Stimulated activated CD4-positive, alpha-beta T cell treated with anti-CD3 and anti-CD28 coated beads, Interleukin-12 subunit alpha, Interleukin-12 subunit beta, amount 100 ng/mL, for 48 hours (primary cell): ENCODE measurements at places on chromosomes 6 and 20.

- DNase-seq: no peak
Observed at GRCh38 chr6:142356884-142357225, 55.0 kb downstream of the ADGRG6 start.

DNA sequence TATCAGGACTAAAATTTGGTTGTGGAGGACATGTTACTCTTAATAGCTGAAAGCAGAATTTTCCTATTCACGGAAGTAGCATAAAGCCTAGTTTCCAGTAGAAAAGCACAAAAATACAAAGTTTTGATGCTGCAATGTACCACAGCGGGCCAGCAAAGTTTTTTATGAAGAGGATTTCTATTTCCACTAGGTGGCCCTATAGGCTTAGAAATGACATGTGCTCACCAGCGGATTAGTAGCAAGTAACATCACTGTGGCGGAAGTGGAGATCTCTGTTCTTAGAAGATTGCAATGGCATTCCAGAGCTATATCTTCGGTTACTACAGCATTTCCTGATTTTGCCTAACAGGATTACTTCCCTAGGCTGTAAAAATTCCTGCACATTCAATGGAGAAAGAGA, 1219.0 kb upstream of the EYS start:
- no peak for DNase-seq

DNA sequence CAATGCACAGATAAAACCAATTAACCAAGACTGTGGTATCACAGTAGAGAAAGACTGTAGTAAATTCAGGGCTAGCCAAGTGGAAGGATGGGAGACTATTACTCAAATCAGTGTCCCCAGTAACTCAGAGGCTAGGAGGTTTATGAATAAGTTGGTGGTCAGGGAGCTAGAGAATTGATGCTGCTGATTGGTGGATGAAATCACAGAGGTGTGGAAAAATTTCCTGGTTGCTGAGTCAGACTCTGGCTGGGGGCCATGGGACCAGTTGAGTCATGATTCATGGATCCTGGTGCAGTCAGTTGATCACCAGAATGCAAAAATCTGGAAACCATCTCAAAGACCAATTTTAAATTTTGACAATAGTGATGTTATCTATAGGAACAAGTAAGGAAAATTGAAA, 555.9 kb downstream of the C6orf118 start:
- DNase-seq: no peak

GRCh38 chr20:33909331-33909921, 84.3 kb upstream of the RALY start:
- DNase-seq: no peak

DNA sequence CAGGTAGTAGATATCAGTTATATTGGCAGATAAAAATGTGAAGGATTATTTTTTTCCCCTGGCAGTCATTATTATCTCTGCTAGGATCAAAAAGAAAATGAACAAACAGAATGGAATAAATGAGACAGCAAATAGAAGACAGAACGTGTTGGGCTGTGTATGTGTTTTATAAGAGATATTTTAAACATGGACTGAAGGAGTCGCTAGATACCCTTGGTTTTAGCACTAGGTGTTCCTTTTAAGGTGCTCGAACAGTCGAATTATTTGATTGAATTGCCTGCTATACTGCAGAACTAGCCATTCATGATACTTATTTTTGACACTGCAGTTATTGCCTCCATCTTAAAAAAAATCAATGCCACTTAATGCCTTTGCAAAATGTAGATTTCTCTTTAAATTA, 3.7 kb downstream of the GRIK2 start:
- DNase-seq: no peak

DNA sequence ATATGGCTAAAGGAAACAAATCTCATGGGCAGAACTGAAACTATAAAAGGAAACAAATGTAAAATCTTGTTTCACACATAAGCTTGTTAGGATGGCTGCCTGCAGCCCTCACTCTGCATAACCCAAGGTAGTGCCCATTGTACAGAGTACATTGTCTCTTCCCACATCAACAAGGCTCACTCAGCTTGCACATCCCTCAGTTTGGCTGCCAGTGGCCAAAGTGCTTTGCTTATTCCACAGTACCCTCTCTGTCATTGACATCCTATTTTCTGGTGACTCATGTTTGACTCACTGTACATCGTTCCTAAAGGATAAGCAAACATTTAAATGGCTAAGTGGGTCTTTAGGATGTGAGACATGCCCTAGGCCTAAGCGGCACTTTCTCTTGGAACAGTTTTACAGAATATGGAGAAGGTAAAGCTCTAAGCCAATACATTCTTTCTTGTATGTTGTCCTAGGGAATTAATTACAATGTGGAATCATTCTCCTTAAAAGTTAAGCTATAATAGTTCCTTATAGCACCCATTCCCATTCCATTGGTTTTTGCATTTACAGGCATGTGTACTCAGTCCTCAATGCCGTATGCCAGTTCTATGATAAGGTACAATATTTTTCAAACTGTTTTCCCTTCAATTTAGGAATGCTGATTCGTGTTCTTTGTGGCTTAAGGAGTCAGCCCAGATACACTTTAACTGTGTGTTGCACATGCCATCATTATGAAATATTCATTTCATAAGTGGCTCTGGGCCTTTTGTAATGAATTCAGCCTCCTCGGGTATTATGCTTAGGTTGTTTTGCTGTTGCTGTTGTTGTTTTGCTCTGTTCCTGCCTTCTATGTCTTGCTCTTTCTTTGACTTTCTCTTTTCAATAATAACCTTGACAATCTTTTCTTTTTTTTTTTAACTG, 5.5 kb downstream of the ANKEF1 start:
- no peak for DNase-seq

DNA sequence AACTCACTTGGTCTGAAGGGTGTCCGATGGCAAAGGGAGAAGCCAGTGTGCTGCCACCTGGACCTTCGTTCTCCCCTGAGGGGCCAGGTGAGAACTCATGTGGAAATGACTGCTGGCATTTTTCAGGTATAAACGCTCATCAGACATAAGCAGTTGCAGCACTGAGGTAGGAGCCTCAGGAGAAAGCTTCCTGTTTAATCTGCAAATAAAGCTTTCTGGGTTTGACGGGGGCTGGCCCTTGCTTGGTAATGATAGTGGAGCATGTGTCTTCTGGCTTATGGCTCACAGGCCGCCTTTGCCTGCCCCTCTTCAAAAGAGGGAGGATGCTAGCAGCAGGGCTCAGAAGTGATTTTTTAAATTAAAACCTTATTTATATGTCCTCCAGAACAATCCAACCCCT, 122.1 kb upstream of the SLC24A3 start:
- DNase-seq: no peak

DNA sequence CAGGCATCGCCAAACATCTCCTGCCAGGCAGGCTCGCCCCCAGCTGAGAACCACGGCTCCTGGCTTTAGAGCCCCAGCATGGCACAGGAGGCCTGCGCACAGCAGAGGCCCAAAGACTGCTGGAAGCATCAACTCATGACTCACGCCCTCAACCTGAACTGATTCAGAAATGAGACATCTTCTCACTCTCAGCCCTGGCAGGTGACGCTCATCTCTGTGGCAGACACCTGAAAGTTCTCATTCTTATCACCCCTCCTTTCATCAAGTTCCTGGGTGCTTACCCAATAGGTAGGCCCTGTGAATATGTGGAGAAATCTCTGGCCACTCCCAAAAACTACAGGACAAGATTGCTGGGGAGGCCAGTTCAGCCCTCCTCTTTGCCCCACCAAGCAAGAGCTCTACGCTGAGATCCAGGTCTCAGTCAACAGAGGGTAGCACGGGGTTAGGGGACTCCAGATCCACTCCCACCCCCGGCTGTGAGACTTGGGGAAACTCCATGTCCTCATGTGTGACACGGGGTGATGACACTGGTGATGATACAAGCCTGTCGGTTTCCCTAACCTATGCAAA, 11.3 kb downstream of the NFATC2 start:
- DNase-seq: peak; percentile 73

GRCh38 chr20:54165803-54166202, 8.0 kb downstream of the CYP24A1 start:
- no peak for DNase-seq

GRCh38 chr6:148599967-148600426, 146.8 kb upstream of the UST start:
- no peak for DNase-seq

- DNase-seq: no peak
Observed at GRCh38 chr6:140225701-140226436, 851.4 kb upstream of the CITED2 start.

DNA sequence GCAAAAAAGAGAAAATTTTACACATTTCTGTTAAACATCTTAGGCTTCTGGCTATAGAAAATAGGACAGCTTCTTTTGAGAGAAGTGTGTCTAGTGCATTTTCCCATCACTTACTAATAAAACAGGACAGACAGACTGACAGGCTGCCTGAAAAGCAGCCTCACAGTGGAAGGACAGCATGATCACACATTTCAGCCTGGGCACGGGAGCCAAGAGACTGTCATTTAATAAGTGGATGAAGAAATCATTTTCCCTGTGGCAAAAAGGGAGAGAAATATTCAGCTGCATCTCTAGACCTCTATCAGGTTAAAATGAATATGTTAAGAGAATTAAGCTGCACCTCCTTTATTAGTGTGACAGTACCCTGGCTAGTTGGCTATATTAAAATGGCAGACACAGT, 960.5 kb downstream of the KIF16B start:
- no peak for DNase-seq

- DNase-seq: no peak
Observed at GRCh38 chr20:19423097-19423899, 210.9 kb downstream of the SLC24A3 start.

DNA sequence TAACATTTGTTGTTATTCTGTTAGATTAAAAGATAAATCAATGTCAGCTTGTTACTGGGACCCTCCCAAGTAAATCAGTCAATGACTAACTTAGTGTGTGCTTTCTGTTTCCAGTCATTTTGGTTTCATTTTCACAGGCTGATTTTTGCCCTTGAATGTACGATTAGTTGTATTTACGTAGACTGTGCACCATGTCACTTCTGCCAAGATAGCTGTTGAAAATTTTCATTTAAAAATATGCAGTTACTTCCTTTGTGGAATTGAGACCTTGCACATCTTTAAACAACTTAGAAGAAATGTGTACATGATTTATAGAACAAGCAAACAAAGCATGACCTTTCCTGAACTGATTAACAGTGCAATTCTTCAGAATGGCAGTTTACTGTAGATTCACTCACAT, 944.8 kb upstream of the CITED2 start:
- no peak for DNase-seq

DNA sequence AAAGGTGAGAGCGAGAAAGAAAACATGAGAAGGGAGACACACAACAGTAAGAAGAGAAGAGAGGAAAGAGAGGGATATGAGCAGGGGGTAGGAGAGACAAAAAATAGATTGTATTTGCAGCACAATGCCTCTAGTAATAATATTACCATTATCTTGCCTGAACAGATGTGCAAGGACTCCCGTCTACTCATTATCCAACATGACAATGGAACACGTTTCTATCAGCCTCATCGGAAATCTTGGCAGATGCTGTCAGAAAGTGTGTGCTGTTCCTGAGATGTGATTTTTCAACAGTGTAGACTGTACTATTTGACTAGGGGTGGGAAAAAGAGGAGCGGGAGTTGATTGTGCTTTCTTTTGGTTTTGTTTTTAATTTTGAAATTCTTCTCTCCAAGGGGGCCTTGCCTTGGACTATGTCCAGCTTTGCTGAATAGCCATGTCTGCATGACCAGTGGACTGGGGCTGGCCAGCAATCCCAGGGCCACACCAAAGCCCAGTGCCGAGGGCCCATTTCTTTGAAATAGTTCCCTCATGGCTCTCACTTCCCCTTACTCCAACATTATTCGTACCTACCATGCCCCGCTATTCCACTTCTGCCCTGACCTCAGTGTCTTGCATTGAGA, 11.3 kb upstream of the TRAM2 start:
- DNase-seq: no peak
